ENCODE measurements at places on chromosomes 5 and 9.

DNA sequence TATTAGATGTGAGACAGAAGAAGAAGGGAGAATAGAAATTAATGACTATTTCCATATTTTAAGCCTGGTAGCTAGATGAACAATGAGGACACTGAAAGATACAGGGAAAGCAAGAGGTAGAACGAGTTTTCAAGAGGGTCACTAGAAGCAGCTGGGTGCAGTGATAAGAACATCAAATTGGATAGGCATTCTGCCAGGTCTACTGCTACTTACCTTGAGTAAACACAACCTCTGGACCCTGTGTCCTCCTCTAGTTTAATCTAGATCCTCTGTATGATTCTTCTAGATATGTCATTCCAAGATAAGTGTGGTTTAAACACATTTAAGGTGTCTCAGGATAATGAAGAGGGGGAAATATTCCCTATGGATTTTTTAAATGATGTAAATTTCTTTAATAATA is 31.2 kb downstream of the OTP start:
- no peak for DNase-seq

DNA sequence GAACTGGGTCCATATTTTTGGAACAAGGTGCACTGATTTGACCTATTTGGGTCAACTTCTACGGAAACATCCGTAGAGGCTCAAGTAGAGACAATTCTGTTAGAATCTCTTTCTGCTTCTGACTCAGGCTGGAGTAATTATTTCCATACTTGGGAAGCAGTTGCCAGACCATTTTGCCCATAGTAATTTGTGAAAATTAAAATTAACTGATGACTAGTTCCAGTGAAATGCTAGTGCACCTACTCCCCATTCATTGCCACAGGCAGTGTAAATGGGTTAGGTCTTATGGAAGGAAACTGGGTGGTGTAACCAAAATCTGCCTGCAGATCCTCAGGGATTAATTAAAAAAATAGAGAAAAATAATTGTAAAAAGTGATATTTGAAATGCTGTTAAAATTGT is 201.1 kb downstream of the TENT4A start:
- no peak for DNase-seq

- no peak for DNase-seq
Observed at GRCh38 chr9:127438394-127438793, 12.8 kb downstream of the RPL12 start.

GRCh38 chr5:775961-776861 is 8.3 kb downstream of the ZDHHC11B start:
- no peak for DNase-seq

GRCh38 chr5:149153193-149153750 is 12.0 kb downstream of the ABLIM3 start:
- no peak for DNase-seq

- DNase-seq = no peak
Observed at GRCh38 chr9:14148501-14149103, 165.3 kb downstream of the NFIB start.

DNA sequence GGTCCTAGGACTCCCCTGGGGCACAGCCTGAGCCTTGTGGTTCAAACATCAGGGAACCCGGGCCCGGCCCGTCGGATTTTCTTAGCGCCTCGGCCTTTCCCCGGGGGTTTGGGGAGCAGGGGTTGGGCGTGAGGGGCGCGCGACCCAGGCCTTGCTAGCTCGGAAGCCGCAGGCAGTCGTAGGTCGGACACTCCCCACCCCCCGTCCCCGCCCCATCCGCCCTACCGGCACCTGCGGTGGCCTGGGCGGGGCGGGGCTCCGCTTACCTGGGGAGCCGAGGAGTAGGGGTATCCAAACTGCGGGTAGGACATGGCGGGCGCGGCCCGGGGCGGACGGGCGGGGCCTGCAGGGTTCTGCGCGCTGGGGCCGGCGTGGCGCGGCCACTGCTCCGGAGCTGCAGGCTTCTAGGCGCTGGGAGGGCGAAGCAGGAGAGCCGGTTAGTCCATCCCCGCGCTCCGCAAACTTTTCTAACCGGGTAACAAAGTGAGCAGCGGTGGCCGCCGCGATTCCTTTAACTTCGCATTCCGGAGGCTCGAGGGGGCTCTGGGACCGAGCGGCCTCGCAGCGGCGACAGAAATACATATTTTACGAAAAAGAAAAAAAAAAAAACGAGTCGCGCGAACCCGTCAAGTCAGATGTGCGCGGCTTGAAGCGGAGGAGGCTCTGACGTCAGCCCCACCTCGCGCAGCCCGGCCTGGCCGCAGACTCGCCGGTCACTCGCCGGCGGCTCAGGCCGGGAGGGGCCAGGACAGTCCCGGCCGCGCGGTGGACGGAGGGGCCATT is at the start of gene IRX4:
Gene IRX4 (minus strand): TSS at position 589 of the 783 bp plus-strand sequence. CDS start 278 bp downstream, at position 311.
- no peak for DNase-seq

DNA sequence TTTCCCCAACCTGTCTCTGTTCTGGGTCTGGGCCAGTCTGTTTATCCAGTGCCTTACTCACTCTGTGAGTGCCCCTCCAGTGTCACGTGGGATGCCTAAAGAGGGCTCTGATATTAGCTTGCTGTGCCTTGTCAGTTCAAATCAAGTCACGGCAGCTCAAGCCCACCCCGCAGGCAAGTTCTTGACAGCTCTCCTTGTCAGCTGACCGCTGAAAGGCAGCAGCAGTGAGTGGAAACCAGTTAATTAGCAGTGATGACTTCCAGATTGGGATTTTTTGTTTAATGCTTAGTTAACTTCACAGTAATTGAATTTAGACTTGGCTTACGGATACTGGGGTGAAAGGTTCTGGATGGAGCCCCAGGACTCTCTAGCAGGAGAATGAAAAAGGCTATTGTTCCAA is 210.1 kb downstream of the PSAT1 start:
- DNase-seq = no peak

DNA sequence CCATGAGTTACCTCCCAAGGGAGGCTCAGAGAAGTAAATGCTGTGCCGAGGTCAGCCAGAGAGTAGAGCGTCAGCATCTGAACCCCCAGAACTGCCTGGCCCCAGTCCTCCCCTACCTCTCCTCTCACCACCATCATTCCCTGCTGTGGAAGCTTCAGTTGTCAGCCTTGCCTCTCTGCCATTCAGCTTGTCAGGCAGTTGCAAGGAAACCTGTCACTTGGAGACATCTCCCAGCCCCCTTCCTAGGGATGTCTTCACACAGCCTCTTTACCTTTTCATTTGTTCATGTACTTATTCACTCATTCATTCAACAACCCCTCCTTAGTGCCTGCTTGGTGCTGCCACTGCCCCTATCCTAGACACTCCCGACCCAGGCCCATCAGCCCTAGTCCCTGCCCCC is 2.1 kb downstream of the RGS14 start:
- DNase-seq = no peak

- DNase-seq = no peak
Observed at GRCh38 chr5:103109277-103109676, 10.7 kb downstream of the GIN1 start.

DNA sequence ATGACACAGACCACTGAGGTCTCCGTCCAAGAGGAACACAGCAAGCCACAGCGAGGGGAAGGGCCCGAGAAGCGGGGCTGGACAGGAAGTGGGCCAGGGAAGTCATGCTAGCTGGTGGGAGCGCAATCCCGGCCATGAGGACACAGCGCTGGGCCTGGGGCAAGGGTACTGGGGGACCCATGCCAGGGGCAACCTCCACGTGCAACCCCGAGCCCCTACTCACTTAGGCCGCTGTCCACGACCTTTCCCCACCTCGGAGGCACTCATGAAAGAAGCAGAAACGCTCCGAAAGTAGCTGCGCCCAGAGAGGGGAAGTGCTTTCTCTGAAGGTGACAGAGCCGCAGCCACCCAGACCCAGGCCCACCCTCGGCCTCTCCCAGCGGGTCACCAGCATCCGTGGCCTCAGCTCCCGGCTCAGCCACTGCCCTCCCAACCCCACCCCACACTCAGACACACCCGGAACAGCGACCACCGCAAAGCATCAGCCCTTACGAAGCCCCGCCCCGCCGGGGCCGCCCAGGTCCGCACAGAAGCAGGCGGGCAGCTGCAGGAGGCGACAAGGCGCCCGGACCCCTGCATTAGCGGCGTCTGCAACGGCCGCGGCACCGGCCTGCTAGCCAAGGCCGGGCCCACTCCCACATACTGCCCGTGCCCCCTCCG is 782 bp downstream of the BICD2 start:
- no peak for DNase-seq

DNA sequence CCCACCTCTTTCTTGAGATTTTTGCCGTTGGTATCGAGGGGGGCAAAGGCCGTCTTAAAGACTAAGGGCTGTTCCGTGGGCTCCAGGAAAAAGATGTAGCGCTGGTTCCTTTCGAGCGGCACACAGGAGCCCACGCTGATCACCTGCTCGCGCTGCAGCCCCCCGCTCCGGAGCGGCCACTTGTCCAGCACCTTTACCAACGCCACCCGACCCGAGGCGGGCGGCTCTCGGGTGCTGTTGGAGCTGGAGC is 781 bp downstream of the NRG2 start:
- DNase-seq = no peak

GRCh38 chr5:51376509-51376908 is 6.7 kb upstream of the ISL1 start:
- DNase-seq = no peak

- no peak for DNase-seq
Observed at GRCh38 chr5:34411470-34412346, 244.4 kb upstream of the RAI14 start.

DNA sequence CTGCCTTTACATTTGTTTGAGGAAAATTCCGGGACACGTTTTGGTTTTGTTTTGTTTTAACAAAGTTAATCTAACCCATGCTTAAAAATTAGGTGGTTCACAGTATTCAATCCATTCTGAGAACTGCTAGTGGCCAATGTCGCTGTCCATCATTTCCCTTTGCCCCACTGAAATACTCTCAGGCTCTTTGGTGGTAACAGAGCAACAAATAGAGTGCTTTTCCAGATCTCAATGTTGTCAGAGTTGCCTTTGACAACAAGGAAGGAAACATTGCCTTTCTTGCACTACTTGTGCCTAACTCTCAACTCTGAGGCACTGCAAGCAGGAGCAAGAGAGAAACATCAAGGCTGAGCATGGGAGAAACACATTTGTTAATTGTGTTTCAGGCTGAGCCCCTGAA is 154.0 kb downstream of the MCTP1 start:
- no peak for DNase-seq

DNA sequence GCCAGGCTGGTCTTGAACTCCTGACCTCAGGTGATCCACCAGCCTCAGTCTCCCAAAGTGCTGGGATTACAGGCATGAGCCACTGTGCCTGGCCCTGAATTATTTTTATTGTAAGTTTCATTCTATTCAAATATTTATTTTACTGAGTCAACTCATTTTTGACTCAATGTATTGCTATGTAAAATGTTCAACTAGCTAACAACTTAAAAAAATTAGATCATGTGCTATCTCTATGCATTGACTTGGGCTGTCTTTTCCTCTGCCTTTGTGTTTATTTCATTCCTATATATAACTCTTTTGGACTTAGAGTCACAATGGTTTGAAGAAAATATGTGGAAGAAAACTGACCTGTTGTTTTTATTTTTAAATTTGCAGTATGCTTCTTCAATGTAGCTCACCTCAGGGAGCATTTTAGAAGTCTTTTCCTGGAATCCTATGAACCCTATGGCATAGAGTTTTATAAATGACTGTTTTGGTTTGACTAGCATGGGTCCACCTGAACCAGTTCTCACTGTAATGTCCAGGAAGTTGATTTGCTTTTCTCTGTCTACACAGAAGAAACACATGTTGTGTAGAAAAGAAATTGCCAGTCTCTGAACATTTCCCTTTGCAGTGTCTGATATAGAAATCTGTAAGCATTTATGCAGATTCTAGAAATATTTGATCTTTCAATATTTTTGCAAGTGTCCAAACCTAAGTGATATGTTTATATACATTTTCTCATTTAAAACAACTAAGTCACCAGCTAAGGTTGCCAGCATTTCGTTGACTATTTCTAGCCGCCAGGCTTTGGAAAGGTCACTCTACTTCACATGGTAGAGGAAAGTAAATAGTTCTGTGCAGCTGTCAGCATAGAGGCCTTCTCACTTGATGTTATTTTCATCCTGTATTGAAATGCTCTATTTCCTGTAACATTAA is 138.8 kb downstream of the PCSK1 start:
- no peak for DNase-seq

DNA sequence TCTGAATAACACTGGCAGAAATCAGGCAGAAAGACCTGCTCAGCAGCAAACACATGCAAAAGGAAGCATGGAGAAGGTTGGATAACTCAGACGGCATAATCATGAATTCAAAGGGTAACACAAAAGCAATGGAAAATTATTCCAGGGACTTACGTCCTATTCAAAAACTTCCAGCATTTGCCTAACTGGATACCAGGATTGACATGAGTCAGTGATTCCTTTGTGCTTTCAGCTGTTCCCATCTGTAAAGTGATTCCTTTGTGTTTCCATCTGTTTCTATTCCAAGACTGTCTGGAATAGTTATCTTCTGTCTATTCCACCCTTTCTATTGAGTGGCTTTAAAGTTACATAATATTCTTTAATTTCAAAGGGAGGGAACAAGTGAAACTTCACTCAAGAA is 1361.7 kb upstream of the CDH9 start:
- no peak for DNase-seq

- no peak for DNase-seq
Observed at GRCh38 chr9:37677435-37677834, 26.7 kb downstream of the FRMPD1 start.

GRCh38 chr5:169094586-169095409 is 206.1 kb downstream of the SLIT3 start:
- no peak for DNase-seq

GRCh38 chr9:124514125-124514524 is 6.9 kb upstream of the NR5A1 start:
- DNase-seq = no peak

DNA sequence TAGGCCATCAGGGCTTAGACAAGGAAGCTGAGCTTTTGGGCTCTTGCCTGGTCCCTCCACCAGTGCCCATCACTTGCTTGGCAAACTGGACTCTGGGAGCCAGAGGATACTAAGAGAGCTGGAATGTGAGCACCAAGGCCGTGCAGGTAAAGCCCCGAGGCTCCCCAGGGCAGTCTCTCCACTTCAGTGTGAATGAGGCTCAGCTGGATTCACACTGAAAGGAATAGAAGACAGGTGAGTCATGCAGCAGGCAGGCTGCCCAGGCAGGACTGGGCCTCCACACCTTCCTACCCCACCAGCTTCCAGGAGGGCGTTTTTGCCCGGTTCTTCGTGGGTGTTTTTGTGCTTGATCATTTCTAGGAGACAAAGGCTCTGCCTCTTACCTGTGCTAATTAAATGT is 7.3 kb upstream of the CTSV start:
- DNase-seq = no peak

DNA sequence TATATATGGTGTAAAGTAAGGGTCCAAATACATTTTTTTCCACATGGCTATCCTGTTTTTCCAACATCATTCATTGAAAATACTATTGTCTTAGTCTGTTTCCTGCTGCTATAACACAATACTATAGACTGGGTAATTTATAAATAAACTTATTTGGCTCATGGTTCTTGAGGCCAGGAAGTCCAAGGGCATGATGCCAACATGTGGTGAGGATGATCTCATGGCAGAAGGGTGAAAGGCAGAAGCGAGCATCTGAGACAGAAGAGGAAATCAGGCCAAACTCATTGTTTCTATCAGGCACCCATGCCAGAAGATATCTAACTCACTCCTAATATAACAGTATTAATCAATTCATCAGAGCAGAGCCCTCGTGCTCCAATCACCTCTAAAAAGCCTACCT is 42.6 kb downstream of the ANKRD55 start:
- no peak for DNase-seq

GRCh38 chr5:132506094-132506692 is 15.6 kb upstream of the IRF1 start:
- DNase-seq = peak; percentile 39

- DNase-seq = no peak
Observed at GRCh38 chr5:56740868-56741267, 74.5 kb upstream of the MAP3K1 start.

GRCh38 chr9:77005216-77005615 is 14.2 kb upstream of the FOXB2 start:
- peak; percentile 64 for DNase-seq

- no peak for DNase-seq
Observed at GRCh38 chr9:78595200-78595945, 298.4 kb downstream of the PSAT1 start.
